ENCODE measurements at places on chromosomes 7 and 10.

GRCh38 chr10:34641147-34641912 is 173.8 kb downstream of the PARD3 start:
- DNase-seq, result no peak

DNA sequence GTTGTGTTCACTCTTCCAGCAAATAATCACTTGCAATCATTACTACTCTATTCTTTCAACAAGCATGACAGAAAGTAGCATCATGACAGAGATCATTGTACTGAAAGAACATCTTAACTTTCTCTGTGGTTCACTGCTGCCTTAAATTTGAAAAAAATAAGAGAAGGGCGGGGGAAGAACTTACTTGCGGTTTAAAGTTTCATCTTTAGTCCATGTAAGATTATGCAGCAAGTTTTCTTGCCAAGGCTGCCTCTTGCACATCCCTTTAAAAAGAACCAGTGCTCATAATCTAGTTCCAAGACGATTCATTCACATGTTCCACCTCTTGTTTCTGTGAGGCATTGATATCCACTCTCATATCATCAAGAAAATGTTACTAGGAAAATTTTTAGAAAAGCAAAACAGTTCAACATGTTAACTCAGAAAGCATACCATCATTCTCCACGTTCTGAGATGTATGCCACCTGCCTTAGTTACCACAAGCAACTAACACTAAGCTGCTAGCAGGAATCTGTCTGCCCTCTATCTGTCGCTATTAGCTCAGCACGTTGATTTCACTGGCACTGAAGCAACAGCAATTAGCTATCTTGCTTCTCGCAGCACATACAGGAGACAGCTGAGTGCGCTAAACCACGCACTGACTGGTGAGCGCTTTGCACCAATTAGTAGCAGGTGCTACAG is at the start of gene PCDH15:
TSS of gene PCDH15 (minus strand) at position 491 of the 681 bp plus-strand sequence. CDS start 136,969 bp downstream, outside the sequence.
- no peak for DNase-seq

- no peak for DNase-seq
These were observed 573 bp upstream of the IDI1 start for GRCh38 chr10:1049425-1049958.

DNA sequence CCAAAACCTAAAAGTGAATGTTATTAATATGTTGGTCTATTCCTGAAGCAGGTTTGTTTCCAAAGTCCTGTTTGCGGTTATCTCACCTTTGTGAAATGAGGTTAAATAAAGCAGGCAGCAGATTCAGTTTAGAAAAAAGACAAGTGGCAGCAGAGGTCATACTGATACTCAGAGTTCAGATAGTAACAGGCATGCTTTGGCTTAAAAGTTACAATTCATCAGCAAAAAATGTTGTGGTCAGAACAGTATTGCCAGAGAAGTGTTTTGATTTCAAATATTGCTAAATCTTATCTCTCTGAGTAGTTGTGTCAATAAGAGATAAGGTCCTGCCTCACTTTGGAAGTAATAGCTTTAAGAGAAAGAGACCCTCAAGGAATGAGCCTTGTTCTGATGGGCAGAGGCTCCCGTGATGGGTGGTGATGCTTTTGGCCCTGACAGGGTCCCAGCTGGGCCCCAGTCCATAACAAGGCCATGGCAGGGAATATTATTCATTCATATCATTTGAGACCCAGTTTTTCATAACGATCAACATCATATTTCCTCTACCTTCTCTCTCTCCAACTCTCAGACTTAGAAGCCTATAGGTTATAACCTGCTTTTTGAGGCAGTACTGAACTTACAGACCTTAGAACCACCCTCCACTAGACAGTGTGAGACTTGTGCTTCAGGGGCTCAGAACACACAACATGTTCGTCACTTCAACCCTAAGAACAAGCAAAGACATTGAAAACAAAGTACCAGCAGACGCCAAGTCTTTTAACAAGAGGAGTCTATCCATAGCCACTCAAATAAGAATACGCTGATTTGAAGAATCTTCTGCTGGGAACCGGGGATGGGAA is 58.5 kb upstream of the AHR start:
- DNase-seq, result no peak

GRCh38 chr10:3698312-3698711 is 86.7 kb downstream of the KLF6 start:
- no peak for DNase-seq

DNA sequence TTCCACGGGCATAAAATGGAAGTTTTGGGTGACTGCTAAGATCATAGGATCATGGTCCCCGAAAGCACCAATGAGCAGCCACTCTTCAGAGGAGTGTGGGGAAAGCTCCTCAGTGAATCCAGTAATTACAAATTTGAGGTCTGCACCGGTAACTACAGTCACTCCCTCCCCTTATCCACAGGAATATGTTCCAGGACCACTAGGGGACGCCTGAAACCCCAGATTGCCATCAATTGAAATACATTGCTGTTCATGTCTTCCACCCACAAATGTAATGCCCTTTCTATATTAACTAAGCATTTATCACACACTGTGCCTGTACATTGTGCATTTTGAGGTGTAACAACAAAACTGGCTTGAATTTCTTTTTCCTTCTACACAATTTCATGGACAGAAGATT is 447.9 kb upstream of the PFKP start:
- DNase-seq, result no peak

DNA sequence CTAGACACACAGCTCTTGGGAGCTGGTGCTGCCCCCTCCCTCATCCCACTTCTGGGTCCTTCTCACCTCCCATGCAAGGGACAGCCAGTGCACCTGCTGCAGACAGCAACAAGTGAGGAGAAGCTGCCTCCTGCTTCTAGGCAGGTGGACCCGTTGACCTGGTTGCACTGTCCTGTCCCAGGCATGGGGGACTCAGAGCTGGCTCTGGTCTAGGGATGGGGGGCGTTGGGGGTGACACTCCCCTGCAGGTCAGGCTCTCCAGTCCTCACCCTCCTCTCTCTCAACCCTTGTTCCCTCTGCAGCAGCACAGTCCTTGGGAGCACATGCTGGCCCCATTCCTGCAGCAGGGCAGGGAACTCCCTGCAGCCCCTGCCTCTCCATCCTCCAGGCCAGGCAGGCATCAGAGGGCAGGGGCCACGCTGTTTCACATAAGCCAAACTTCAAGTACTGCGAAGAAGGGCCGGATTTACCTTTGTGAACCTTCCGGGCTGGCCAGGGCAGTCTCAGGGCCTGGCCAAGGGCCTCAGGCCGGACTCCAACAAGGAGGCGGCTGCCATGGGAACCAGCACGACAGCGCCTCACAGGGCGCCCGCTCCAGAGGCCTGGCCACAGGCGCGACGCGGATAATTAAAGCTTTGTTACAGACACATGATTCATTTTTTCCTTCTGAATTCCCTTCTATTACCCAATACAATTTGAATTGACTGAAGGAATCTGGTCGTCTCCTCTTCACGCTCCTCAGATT is 48.5 kb downstream of the RASGEF1A start:
- DNase-seq, result no peak

GRCh38 chr7:141144921-141145629 is 71.2 kb downstream of the TMEM178B start:
- no peak for DNase-seq

GRCh38 chr7:147639037-147639436 is 951.5 kb upstream of the C7orf33 start:
- DNase-seq, result no peak

DNA sequence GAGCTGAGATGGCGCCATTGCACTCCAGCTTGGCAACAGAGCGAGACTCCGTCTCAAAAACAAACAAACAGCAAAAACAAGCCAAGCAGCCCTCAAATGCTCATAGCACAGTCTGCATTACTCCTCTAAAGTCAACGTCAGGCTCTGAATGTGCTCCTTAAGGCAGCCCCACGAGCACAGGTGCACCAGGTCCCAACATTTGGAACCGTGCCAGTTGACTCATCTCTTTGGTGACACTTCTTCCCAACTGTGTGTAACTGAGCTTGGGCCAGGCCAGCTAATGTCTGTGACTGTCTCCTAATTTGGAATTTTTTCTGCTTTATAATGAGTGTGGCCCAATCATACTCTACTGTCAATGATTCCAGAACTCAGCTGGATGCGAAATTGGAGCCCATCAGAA is 66.3 kb upstream of the EFCAB10 start:
- DNase-seq, result no peak

- DNase-seq, result no peak
These were observed 113.2 kb downstream of the NRBF2 start for GRCh38 chr10:63246356-63246755.

DNA sequence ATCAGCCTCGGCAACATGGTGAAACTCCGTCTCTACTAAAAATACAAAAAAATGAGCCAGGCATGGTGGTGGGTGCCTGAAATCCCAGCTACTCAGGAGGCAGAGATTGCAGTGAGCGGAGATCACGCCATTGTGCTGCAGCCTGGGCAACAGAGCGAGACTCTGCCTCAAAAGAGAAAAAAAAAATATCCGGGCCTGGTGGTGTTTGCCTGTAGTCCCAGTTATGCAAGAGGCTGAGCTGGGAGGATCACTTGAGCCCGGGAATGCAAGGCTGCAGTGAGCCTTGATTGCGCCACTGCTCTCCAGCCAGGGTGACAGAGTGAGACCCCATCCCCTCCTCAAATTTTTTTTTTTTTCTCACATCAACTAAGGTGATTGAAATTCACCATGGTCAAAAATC is 42.8 kb downstream of the CDC123 start:
- DNase-seq, result no peak

DNA sequence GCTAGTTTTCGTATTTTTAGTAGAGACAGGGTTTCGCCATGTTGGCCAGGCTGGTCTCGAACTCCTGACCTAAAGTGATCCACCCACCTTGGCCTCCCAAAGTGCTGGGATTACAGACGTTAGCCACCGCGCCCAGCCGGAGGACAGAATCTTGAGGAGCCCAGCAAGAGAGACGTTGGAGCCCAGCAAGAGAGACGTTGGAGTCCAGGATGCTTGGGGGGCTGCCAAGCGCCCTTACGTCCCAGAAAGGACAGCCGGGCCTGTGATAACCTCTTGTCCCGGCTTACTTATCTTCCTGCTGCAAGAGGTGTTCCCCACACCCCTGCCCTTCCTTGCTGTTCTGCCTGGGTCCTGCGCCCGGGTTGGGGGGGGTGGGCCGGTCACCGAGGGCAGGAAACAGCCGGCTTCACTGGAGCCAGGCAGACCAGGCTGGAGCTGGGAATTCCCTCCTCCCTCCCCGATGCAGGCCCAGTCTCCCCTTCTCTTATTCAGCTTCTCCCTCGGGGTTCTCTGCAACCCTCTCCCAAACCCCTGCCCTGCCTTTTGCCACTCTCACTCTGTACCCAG is 1.9 kb upstream of the EPHB4 start:
- DNase-seq, result no peak

DNA sequence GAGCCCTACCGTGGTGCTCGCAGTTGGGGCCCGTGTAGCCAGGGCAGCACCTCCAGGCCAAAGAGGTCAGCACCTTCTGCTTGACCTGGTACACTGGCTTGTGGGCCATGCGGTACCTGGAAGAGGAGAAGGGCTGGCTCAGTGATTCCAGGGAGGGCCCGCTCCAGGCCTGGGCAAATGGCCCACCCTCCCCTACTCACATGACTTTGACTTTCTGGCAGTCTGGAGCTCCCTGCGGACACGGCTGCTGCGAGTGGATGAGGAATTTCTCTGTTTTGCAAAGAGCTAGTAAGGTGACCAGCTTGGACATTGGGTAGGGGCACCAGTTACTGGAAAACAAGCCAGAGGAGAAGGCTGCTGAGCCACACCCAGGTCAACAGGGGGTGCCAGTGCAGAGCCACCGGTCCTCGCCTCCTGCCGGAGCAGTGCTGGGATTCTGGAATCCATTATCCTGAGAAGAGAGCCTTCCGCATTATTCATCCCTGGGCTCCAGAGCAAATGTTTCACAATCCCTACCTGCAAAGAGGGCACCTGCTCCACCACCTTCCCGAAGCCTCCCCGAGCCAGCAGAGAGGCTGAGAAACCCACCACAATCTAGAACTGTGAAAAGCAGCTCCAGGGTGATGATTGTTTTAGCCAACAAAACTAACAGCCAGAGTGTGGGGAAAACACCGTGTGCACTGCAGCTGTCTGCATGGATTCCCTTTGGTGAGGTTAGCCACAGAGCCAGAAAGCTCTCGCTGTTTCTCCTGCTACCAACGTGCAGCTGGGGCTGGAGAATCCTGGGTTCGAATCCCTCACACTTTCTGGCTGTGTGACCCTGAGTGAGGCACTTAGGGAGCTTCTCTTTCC is 11.8 kb downstream of the MMRN2 start:
- DNase-seq, result no peak

DNA sequence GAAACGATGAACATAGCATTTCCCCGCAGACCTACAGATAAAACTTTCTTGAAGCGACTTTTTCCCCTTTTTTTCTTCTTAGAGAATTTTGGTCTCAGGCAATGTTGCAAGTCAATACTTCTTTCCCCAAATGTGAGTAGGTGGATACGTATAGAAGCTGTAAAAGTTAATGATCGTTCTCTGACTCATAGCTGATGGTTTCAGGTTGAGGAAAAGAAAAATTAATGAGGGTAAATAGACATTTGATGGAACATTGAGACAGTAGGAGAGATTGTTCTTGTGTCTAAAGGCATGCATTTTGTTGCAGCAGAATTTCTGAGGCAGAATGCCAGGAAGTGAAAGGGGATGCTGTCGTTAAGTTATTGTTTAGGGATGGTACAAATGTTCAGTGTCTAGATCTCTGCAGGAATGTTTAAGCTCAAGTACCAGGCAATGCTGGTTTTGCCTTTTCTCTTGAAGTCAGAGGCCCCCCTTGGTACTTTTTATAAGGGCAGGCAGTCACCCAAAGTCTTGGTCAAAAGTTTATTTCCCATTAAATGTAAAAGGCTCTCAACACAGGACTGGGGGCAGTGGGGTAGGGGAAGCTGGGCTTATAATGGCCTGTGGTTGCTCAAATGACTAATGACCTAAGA is 9.3 kb downstream of the TCF7L2 start:
- no peak for DNase-seq

DNA sequence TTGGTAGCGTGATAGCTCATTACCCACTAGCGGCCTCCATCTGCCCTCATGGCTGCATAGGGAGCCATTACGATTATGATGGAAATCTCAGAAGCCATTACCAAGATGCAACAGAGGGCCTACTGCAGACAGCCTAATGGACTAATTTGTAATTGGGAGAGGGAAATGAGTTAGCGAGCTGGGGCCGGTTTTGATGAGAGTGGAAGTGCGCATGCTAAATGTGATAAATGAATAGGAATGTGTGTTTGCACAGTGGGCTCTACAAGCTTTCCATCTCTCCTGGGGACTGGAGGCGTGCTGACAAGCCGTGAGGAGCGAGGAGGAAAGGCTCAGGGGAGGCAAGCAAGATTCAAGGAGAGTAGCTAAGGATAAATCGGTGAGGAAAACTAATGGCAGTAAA is 644.5 kb upstream of the GALNT17 start:
- no peak for DNase-seq

DNA sequence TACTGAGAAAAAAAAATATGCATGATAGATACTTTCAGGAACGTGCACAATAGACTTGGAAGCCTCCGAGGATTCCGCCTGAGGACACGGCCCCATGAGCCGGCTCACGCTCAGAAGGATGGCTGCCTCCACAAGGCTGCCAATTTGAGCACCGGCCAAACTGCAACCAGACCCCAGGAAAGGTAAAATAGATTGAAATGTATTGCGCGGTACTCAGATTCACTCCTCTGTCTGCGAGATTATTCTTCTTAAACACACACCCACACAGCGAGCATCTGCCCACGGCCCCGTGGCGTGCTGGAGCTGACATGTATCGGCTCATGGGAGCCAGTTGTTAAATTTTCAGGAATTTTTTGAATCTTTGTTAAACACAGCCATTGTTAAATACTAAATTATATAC is 653.2 kb upstream of the MKI67 start:
- no peak for DNase-seq

GRCh38 chr10:72932259-72933015 is 22.2 kb downstream of the PLA2G12B start:
- DNase-seq, result no peak

All from activated CD8-positive, alpha-beta memory T cell treated with anti-CD3 and anti-CD28 coated beads for 1 hour (primary cell).